ENCODE measurements at places on chromosomes 11 and 22.

- no peak for DNase-seq
Observed at GRCh38 chr22:39731881-39732555, 161.5 kb downstream of the CACNA1I start.

DNA sequence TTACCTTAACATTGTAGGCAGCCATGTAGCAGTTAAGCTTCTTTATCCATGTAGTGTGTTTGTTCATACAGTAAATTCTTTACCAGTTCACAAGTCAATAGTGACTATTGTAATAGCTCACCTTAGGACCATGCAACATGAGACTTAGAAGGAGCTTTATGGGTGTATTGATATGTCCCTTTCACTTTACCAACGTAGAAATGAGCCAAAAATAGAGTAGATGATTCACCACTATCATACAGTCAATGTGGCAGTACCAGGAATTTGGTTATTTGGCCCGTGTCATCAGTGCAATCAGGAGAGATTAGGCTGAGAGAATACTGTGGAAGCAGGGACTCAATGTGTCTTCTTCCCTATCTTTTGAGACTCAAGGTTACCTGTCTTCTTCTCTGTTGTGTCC is 4.7 kb downstream of the ZDHHC13 start:
- DNase-seq, result no peak

DNA sequence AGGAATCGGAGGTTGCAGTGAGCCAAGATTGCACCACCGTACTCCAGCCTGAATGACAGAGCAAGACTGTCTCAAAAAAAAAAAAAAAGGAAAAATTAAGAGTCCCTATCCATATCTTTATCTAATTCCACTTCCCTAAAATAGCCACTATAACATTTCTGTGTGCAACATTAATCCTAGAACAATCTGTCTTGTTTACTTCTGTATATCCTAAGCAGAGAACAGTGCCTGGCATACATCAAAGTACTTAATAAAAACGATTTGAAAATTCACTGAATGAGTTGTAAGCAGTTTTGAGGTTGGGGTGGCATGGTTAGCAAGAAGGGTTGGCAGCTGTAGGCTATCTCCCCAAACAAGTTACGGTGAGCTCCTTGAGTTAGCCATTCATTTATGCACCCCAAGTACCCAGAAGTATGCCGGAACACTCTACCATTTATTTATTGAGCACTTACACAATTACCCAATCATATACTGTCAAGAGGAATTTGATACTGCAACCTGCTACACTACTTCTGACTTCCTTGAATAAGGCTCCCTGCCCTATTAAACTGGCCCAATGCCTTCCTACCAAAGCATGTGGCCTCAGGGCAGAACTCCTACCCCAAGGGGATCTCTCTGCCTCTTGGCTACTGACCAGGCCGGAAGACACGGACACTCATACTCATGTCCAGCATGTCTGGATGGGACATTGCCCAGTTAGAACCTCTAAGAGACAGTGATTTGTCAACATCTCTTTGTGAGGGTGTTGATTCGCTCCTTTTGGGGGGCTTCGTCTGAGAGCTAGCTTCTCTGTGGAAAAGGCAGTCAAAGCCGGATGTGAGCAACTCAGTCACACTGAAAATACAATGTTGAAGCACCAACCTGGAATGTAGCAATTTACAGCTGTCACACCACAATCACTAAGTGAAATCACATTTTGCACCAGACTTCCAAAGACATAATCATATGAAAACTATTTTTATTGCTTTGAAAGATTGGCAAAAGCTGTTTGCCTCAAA is 16.3 kb upstream of the TMEM41B start:
- no peak for DNase-seq

DNA sequence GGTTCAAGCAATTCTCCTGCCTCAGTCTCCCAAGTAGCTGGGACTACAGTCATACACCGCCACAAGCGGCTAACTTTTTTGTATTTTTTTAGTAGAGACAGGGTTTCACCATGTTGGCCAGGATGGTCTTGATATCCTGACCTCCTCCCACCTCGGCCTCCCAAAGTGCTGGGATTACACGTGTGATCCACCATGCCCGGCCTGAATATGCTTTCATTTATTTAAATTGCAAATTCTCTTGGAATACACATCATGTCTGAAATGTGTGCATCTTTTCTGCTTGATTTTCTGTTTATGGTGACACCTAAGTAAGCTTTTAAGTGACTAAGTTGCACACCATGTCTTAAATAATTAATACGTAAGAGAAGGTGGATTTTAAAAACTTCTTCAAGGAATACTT is 31.7 kb downstream of the IZUMO1R start:
- no peak for DNase-seq

- DNase-seq, result no peak
Observed at GRCh38 chr11:15845261-15845660, 511.1 kb downstream of the SOX6 start.

DNA sequence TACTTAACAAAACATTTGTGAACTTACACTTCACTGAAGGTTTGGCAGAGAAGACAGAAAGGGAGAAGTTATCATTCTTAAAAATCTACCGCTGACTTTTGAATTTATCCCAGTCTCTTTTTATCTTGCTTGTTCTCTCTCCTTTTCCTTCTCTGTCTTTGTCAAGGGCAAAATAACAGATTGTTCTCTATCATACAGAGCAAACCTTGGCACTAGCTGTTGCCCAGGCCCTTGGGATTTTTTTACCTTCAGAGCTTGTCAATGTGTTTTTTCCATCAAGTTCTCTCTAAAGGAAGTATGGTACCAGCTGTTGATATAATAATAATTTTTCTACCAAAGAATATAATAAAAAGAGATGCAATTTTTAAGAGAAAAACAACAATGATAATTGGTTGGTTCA is 67.2 kb downstream of the PPME1 start:
- DNase-seq, result no peak

- DNase-seq, result no peak
Observed at GRCh38 chr11:76033699-76034098, 172.6 kb downstream of the WNT11 start.

DNA sequence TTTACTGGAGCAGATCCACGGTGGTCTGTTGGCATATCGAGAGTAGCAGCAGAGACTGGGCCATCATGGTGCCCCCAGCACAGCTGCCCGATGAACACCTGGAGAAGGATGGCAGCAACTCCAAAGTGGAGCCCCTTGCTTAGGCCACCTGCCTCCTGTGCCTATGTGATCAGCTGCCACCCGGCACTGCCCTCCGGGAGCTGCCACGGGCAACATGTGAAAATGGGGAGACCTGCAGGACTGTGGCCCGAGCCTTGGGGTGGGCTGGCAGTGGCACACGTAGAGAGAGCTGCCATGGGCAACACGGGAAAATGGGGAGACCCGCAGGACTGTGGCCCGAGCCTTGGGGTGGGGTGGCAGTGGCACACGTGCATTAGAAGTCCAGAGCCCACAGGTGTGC is 3.1 kb downstream of the FXYD2 start:
- DNase-seq, result no peak

DNA sequence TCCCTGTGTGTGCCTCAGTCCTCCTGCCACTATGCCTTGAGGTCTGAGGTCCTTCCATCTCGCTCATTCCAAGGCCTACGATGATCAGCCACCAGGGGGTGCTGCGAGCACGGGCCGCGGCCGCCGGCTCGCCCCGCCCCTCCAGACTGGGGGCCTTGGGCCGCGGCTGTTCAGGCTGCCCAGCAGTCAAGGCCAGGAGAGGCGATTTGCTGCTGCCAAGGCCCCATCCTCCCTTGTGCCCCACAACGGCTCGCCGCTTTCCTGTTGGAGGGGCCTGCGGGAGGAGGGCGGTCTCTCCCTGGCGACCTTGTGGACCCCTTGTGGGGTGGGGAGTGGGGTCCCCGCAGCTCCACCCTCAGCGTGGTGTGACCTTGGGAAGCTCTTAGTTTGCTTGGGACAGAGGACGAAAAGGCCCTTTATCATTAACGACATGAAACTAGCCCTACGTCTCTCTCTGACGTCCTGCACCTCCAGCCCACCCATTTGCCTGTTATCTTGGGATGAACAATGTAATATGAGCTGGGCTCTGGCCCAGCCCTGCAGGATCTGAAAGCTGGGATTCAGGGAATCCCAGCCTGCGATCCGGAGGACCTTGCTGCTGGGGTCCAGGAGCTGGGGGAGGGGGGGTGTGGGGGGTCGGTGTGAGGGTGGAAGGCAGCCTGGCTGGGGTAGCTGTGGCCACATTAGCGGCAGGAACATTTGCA is 5.3 kb upstream of the GALR3 start:
- DNase-seq, result peak; percentile 65

GRCh38 chr11:132346558-132347148 is 976.2 kb downstream of the NTM start:
- no peak for DNase-seq

DNA sequence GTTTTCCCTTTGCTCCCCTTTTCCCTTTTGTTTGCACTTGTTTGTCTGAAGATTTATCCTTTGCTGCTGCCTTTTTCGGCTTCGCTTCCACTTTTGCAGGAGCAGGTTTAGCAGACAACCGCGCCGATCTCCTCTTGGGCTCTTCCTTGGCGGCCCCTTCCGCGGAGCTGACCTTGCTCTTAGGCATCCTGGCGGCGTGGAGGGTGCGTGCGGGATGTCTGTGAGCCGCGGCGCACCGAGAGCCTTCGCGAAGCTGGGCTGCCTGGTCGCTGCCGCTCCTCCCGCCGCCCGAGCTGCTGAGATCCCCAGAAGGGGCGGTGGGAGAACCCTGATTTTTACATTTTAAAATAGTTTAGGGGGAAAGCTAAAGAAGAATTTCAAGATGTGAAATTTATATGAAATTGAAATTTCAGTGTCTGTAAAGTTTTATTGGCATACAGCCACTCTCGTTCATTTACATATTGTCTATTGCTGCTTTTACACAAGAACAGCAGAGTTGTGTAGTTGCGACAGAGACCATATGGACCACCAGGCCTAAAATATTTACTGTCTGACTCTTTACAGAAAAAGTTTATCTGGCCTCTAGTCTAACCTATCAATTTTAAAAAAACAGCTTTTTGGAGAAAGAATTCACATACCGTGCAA is 105.2 kb upstream of the RRM1 start:
- no peak for DNase-seq

GRCh38 chr11:128498721-128499245 is 88.6 kb downstream of the ETS1 start:
- no peak for DNase-seq

- no peak for DNase-seq
Observed at GRCh38 chr11:15901054-15901453, 455.3 kb downstream of the SOX6 start.

- no peak for DNase-seq
Observed at GRCh38 chr22:49398646-49399045, 429.0 kb downstream of the BRD1 start.

DNA sequence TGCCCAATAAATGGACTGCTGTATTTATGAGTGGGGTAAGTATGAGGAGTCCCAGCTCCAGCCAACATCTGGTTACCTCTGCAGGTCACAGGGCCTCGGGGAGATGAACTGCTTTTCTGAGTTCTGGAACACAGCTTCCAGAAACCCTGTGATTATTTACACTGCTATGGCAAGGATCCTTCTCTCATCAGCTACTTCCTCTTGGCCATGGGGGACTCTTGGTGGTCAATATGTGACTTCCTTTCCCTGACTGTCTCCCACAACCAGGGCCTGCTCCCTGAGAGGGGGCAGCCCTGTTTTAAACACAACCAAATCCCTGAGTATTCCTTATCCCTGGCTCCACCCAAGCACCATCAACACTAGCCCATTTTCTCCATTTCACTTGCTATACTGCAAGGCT is 10.0 kb downstream of the RHOG start:
- DNase-seq, result no peak

- no peak for DNase-seq
Observed at GRCh38 chr11:59783632-59784090, 26.9 kb downstream of the MRPL16 start.

- no peak for DNase-seq
Observed at GRCh38 chr11:76206327-76207081, at the start of gene WNT11. Gene WNT11, minus strand, starts transcription at chr11:76206502. Its CDS starts 95 bp downstream, at chr11:76206407.

GRCh38 chr22:49667236-49667635 is 160.4 kb downstream of the BRD1 start:
- DNase-seq, result no peak

GRCh38 chr11:65611758-65612603 is 2.0 kb downstream of the MAP3K11 start:
- DNase-seq, result no peak

- no peak for DNase-seq
Observed at GRCh38 chr11:706439-706956, 467 bp downstream of the EPS8L2 start.

DNA sequence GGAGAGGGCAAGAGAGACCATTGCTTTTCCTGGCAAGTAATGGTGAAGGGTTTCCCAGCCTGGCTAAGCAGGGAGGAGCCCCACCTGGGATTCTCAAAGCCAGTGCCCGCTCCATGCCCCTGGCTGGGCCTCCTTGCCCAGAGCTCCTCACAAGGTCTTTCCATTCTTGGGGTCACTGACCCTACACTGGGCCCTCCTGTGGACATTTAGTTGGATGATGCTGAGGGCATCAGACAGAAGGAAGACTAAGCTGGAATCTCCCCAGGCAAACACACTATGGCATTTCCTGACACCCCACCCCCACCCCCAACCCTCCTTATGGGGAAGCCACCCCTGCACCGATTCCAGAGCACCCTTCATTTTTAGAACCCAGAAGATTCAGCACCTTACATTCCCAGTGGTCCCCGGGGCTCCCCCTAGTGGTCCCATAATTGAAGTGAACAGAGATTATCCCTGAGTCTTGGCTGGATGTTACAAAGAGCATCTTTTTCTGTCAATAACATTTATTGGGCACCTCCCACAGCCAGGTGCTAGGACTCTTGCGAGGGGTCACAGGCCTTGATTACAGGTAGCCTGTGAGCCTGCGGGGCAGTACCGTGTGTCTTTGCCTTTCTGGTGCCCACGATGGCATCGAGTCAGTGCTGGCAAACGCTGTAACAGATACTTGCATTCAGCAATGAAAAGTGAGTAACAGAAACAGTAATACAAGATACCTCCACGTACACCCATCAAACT is 548.5 kb downstream of the BUD13 start:
- no peak for DNase-seq

DNA sequence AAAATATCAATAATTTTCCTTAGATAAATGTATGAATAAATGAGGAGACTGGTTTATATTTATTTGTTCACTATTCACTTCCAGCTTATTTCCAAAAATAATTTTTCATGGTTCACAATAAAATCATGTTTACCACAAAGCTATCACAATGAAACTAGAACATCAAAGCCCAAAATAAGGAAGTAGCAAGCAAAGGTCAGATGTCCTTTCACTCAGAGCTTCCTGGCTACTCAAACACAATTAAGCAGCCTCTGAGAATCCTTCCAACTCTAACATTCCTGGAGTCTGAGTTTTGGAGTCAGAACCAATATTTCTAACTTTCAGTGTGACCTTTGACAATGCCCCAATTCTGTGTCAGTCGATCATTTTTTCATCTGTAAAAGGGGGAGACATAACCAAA is 527.0 kb downstream of the SOX6 start:
- DNase-seq, result no peak

All from stimulated activated CD8-positive, alpha-beta memory T cell treated with anti-CD3 and anti-CD28 coated beads, Interleukin-4, amount 100 ng/mL, for 1 hour (primary cell).